Activated CD8-positive, alpha-beta T cell treated with anti-CD3 and anti-CD28 coated beads for 36 hours (primary cell): ENCODE measurements at places on chromosomes 16 and 17. TPM values are rescaled to one million over a fixed set of nuclear protein-coding genes. Genes with fewer than 3 reads are reported as not detected.

The TBC1D3I gene
- total RNA-seq: 0.45 TPM

The SLC6A4 gene
- total RNA-seq: not detected

The RPRML gene
- total RNA-seq: not detected

The ANKRD40CL gene
- not detected for total RNA-seq

The CTU2 gene
- 37.1 TPM for total RNA-seq

DNA sequence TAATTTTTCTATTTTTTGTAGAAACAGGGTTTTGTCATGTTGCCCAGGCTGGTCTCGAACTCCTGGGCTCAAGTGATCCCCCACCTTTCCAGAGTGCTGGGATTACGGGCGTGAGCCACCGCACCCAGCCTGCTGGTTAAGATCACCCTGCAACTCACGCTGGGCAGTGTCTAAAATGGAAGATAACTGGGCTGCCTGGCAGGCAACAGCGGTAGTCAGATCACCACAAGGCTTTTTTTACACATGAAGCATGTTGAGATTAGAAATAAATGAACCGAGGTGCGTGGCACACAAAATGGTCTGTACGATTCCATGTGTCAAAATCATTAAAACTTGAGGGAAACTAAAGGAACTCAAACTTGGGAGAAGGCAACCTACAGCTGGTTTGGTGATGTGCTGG, 26.7 kb downstream of the ZNF276 start:
- H3K27ac ChIP-seq: no peak overlapping the region
- no peaks in the 10 kb centered on the region for H3K27me3 ChIP-seq
- H3K4me3 ChIP-seq: no peak overlapping the region
- DNase-seq: no peak
- peaks cover 8% of the 10 kb centered on the region for H3K4me1 ChIP-seq

DNA sequence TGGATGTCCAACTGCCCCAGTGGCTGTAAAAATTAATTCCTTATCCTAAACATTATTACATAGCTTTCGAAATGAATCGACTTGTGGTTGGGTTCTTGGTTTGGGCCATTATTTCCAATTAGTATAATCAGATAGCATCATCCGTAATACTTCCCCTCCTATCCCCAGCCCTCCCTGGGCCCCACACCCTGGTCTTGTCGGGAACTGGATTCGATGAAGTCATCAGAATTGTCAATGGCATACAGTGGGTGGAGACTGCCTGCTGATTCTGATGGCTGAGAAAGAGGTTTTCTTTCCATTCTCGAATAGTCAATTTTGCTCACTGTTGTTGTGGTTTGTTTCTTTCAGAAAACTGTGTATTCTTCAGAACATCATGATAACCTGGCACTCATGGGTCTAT, 395.1 kb downstream of the SEC14L1 start:
- no peak overlapping the region for H3K4me3 ChIP-seq
- H3K27ac ChIP-seq: no peak overlapping the region
- H3K36me3 ChIP-seq: peaks cover 4% of the 10 kb centered on the region
- H3K4me1 ChIP-seq: peaks cover 11% of the 10 kb centered on the region
- no peaks in the 10 kb centered on the region for H3K27me3 ChIP-seq

DNA sequence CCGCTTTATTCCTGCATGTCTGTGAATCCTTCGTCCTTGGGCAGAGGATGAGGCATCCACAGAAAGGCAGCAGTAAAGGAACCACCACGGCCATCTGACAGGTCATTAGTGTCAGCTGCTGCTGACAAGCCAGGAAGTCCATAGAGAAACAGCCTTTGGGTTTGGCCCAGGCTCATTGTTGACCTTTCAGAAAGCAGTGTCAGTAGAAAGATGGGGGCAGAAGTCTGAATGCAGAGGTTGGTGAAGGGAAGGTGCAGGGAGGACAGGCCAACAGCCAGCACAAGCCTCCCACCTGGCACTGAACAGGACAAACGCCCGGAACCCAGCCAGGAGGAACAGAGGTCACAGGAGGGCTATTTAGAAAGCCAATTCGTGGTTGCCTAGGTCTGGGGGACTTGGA, 105.8 kb downstream of the VAT1L start:
- H3K27me3 ChIP-seq: peaks cover 2% of the 10 kb centered on the region
- H3K36me3 ChIP-seq: no peaks in the 10 kb centered on the region
- no peak overlapping the region for H3K27ac ChIP-seq
- DNase-seq: no peak
- no peaks in the 10 kb centered on the region for H3K4me1 ChIP-seq

- H3K4me3 ChIP-seq: no peak overlapping the region
- no peaks in the 10 kb centered on the region for H3K36me3 ChIP-seq
- H3K4me1 ChIP-seq: no peaks in the 10 kb centered on the region
- H3K27ac ChIP-seq: no peak overlapping the region
- no peak for DNase-seq
- H3K27me3 ChIP-seq: no peaks in the 10 kb centered on the region
These were observed 44.2 kb downstream of the PSMD12 start for GRCh38 chr17:67322042-67322787.

- no peaks in the 10 kb centered on the region for H3K36me3 ChIP-seq
- no peak for DNase-seq
- H3K4me1 ChIP-seq: no peaks in the 10 kb centered on the region
- no peak overlapping the region for H3K4me3 ChIP-seq
- H3K27ac ChIP-seq: no peak overlapping the region
These were observed 883.6 kb downstream of the KCNJ2 start for GRCh38 chr17:71052971-71053370.

DNA sequence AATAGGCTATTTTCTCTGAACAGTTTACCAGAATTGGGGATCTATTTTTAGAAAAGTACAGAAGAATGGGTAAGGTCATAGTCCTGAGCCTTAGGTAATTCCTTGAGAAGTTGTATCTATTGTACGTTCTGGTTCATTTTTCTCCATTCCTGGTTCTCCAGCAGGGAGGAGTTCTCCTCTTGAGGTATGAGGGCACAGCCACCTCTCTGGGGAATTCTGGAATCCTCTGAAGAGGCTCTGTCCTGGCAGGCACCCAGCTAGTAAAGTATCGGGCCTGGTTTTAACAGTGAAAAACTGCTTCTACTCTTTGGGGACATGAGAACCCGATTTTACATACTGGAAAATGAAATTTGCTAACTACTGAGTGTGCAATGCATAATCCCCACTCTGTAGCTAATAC, 19.6 kb upstream of the PMFBP1 start:
- H3K4me1 ChIP-seq: no peaks in the 10 kb centered on the region
- no peak overlapping the region for H3K4me3 ChIP-seq
- no peaks in the 10 kb centered on the region for H3K27me3 ChIP-seq
- no peaks in the 10 kb centered on the region for H3K36me3 ChIP-seq

GRCh38 chr16:84479716-84480450, 24.6 kb downstream of the MEAK7 start:
- no peak overlapping the region for H3K27ac ChIP-seq
- peaks cover 6% of the 10 kb centered on the region for H3K4me1 ChIP-seq
- peaks cover 2% of the 10 kb centered on the region for H3K36me3 ChIP-seq
- no peak overlapping the region for H3K4me3 ChIP-seq
- no peaks in the 10 kb centered on the region for H3K27me3 ChIP-seq

GRCh38 chr17:62791235-62791734, 16.8 kb downstream of the MARCHF10 start:
- H3K4me1 ChIP-seq: peaks cover 10% of the 10 kb centered on the region
- peaks cover 9% of the 10 kb centered on the region for H3K27me3 ChIP-seq
- peaks cover 3% of the 10 kb centered on the region for H3K36me3 ChIP-seq
- no peak overlapping the region for H3K4me3 ChIP-seq
- no peak for DNase-seq
- H3K27ac ChIP-seq: no peak overlapping the region

- no peak overlapping the region for H3K4me3 ChIP-seq
- H3K36me3 ChIP-seq: peaks cover 3% of the 10 kb centered on the region
- H3K27me3 ChIP-seq: no peaks in the 10 kb centered on the region
- no peak for DNase-seq
These were observed 31.4 kb upstream of the GFOD2 start for GRCh38 chr16:67750466-67750865.

- no peaks in the 10 kb centered on the region for H3K4me1 ChIP-seq
- DNase-seq: no peak
- peaks cover 3% of the 10 kb centered on the region for H3K36me3 ChIP-seq
- H3K4me3 ChIP-seq: no peak overlapping the region
- H3K27ac ChIP-seq: no peak overlapping the region
These were observed 43.4 kb downstream of the MEAK7 start for GRCh38 chr16:84461029-84461412.

DNA sequence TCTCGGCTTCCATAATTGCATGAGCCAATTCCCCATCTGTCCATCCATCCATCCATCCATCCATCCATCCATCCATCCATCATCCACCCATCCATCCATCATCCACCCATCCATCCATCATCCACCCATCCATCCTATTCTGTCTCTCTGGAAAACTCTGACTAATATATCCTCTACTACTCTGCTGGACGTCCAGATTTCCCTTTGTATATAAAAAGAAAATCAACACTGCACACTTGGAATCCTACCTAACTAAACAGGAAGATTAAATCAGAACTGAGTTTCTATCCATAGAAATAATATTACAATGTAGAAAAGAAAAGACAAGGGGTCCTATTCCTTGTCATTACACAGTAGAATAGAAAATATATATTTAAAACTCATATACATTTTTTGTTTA, 150.3 kb upstream of the CORO6 start:
- no peak overlapping the region for H3K4me3 ChIP-seq
- no peak for DNase-seq
- peaks cover 2% of the 10 kb centered on the region for H3K36me3 ChIP-seq

GRCh38 chr16:57383276-57384247, 11.3 kb downstream of the CX3CL1 start:
- H3K36me3 ChIP-seq: no peaks in the 10 kb centered on the region
- no peak overlapping the region for H3K27ac ChIP-seq
- H3K27me3 ChIP-seq: no peaks in the 10 kb centered on the region
- no peak for DNase-seq
- no peak overlapping the region for H3K4me3 ChIP-seq
